Hematopoietic multipotent progenitor cell treated with erythropoietin and hydrocortisone succinate and interleukin-3 and kit ligand, for 6 days (in vitro differentiated cells): ENCODE measurements at places on chromosomes 11 and 22.

GRCh38 chr11:795634-796564 is 2.2 kb downstream of the SLC25A22 start:
- DNase-seq: peak; percentile 92

- DNase-seq: no peak
Measured at GRCh38 chr22:45758603-45759002, 87.0 kb downstream of the ATXN10 start.

GRCh38 chr11:69327741-69328191 is 33.8 kb downstream of the MYEOV start:
- no peak for DNase-seq

GRCh38 chr22:24054356-24054755 is 43.3 kb downstream of the CABIN1 start:
- DNase-seq: no peak

- DNase-seq: no peak
Measured at GRCh38 chr11:83691451-83691950, 405.3 kb upstream of the CCDC90B start.

GRCh38 chr22:33539902-33540751 is 380.1 kb downstream of the LARGE1 start:
- no peak for DNase-seq

DNA sequence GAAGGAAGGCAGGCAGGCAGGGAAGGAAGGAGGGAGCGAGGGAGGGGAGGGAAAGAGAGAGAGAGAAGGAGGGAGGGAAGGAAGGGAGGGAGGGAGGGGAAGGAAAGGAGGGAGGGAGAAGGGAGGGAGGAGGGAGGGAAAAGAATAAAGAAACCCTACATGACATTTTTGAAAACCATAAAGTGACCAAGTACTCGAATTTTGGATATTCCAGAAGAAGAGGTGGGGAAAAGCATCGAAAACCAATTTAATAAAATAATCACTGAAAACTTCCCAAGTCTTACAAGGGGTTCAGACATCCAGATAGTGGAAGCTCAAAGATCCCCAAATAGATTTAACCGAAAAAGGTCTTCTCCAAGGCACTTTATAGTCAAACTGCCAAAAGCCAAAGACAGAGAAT is 11.7 kb downstream of the GDPD4 start:
- no peak for DNase-seq

DNA sequence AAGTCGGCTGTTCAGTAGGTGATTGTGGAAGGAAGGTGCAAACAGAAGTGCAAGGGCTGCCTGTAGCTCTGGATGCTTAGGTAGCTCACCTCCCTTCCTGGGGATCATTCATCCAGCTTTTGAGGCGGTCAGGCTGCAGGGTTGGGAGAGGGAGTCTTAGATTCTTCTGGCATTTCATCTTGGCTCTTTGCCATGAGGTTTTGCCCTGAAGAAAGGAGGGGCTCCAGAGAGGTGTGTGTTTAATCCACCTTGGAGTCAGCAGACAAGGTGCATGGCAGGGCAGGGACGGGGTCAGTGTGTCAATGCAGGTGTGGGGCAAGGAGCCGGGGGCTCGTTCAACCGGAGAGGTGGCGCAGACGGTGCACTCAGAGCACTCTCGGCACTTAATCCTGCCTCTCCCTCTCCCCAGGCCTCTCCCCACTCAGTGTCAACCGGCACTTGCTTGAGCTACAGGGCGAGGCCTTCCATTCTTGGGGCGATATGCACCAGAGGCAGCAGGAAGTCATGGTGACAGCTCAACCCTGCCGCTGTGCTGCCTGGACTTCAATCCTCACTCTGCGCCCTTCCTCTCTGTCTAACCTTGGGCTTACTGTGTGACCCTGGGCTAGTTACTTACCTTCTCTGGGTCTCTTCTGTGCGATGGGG is 7.2 kb downstream of the ADAMTS15 start:
- DNase-seq: no peak

GRCh38 chr11:7422544-7423331 is 62.6 kb upstream of the OLFML1 start:
- DNase-seq: no peak

- no peak for DNase-seq
Measured at GRCh38 chr22:39283322-39284141, 35.9 kb downstream of the RPL3 start.

GRCh38 chr11:16981651-16982194 is 32.5 kb downstream of the PLEKHA7 start:
- no peak for DNase-seq

GRCh38 chr11:108871152-108871551 is 206.3 kb downstream of the DDX10 start:
- peak; percentile 63 for DNase-seq

DNA sequence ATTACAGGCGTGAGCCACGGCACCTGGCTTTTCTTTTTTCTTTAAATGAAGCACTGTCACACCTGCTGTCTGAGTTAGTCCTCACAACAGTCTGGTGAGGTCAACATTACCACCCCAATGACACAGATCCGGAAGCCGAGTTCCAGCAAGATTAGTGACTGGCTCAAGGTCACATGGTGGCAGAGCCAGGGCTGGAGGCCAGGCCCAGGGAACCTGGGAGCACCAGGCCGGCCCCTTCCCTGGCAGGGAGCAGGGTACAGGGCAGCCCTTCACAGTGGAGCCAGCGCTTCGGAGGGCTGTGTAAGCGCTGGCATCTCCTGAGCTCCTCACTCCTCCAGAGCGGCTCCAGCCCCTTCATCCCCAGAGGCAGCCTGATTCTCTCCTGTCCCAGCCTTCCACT is 118.7 kb downstream of the ST3GAL4 start:
- DNase-seq: no peak

DNA sequence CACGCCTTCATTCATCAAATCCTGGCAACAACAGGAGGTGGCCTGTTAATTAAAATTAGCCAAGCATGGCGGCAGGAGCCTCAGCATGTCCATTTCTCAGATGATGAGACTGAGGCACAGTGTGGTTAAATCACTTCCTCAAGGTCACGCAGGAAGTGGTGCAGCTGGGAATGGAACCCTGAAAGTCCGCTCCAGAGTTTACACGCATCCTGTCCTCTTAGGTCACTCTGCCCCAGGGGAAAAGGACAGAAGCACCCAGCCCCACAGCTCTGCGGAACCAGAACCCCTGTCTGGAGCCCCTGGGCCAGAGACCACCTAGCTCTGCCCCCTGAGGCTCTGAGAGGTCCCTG is 19.6 kb downstream of the RPL3 start:
- no peak for DNase-seq

- DNase-seq: no peak
Measured at GRCh38 chr11:11419747-11420146, 66.7 kb upstream of the CSNK2A3 start.

DNA sequence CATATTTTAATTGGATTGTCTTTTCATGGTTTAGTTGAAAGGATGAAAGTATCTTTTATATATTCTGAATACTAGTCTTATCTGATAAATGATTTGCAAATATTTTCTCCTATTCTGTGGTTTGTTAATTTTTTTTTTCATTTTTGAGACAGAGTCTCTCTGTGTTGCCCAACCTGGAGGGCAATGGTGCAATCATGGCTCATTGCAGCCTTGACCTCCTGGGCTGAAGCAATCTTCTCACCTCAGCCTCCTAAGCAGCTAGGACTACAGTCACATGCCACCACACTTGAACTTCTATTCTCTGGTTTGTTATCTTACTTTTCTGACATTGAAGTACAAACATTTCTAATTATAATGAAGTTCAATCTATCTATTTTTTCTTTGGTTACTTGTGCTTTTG is 30.0 kb upstream of the FAR1 start:
- DNase-seq: peak; percentile 56

DNA sequence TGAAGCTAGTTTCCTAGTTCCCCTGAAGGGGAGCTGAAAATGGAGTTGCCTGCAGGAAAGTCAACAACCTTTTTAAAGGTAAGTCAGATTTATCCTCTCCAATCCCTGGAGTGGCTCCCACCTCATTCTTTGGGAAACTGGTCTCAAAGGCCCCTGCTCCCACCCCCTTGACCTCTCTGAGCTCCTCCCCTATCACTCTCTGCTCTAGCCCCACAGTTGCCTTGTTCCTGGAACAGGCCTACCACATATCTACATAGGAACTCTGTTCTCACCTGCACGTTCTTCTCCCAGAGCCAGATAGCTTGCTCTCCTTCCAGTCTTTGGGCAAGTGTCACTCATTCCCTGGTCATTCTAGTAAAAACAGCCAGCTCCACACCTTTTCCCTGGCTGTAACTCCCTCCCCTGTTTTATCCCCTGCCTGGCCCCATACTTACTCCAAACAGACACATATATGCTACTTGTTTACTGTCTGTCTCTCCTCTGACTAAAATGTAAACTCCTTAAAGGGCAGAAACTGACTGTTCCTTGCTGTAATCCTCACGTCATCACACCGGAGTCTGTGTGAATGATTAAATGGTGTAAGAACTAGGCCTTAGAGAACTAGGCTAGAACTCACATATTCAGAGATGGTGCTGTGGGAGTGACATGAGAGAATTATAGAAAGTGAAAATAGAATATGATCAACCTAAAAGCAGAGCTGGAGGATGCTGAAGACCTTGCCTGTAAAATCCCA is 53.3 kb downstream of the TCF20 start:
- no peak for DNase-seq
